ENCODE measurements at places on chromosomes 6 and 20. TPM values are rescaled to one million over a fixed set of nuclear protein-coding genes. Genes with fewer than 3 reads are reported as not detected.
A peak's percentile ranks its signal among the peaks of the same experiment; 100 is the strongest.

WFDC5 gene
- polyA plus RNA-seq, result not detected

- DNase-seq, result no peak
These were observed 11.7 kb upstream of the SCUBE3 start for GRCh38 chr6:35202066-35202546.

GRCh38 chr6:157314705-157315321, 8.5 kb downstream of the TMEM242 start:
- peak; percentile 72 for DNase-seq

GRCh38 chr6:98816799-98817198, 17.6 kb upstream of the POU3F2 start:
- DNase-seq, result no peak

Measured in muscle of back (tissue), 13 donors.